ENCODE measurements at places on chromosomes 12 and 14.
A peak's percentile ranks its signal among the peaks of the same experiment; 100 is the strongest.

DNA sequence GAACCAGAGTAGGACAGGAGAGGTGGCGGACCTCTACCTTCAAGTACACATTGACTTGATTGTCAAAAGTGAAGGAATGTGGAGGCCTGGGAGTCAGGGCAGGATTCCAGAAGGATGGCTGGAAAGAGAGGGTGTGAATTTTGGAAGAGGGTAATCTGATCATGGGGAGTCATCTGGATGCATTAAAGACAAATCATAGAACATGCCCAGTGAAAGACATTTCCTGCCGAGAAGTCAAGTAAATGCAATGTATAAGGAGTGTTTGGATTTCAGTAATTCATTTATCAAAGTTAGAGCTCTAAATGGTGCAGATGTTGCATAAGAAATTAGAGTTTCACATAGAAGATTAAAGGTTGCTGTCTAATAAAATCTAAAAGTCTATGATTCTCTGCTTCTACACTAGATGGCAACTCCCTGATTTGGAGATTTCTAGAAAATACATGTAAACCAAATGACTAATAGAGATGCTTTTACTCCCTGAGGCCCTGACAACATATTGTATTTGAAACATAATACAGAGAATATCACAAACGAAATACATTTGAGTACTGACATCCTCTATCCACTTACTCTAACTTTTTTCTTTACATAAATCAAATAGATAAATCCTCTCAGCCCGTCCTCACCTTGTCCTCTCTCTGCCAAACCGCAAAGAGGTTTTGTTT is 91.3 kb downstream of the KCNA5 start:
- no peak for DNase-seq

DNA sequence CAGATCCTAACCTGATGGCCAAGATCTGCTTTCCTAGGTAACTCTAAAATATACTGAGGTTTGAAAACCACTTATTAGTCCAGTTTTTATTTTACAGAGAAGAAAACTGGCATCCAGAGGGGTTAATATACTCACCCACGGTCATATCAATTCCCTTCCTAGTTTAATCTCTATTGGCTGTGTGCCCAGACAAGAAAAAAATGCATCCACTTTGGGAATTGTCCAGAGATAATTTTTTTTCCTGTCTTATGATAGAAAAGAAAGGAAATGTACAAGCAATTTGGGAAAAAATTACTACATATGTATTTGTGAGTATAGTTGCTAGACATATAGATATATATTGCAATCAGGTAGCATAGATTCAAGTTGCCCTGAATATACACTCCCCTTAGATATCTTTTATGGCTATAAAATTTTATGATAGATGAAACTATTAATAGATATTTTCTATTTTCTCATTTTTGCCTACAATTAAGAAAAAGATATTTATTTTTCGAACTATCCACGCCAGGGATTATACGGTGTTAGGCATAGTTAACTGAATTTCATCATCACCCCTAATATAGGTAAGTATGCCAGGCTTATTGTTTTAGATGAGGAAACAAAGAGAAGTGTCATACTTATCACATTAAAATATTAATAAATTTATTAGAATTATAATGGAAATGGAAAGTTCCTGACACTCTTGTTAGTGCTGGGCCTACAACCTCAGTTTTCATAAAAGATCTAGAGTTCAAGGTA is 100.5 kb upstream of the SLC38A2 start:
- DNase-seq = no peak

DNA sequence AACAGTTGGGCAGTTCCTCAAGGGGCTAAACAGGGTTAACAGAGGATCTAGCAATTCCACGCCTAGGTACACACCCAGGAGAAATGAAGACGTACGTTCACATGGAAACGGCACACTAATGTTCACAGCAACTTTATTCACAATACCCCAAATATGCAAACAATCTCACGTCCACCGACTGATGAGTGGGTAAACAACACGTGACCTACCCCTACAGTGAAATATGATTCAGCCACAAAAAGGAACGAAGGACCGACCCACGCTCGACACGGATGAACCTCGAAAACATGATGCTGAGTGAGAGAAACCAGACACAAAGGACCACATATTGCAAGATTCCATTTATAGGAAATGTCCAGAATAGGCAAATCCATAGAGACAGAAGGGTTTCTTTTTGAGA is 112.7 kb downstream of the NCOR2 start:
- DNase-seq = no peak

- no peak for DNase-seq
These were observed 65.6 kb upstream of the DICER1 start for GRCh38 chr14:95222870-95223398.

GRCh38 chr14:67579040-67579439 is 21.0 kb downstream of the PIGH start:
- no peak for DNase-seq

DNA sequence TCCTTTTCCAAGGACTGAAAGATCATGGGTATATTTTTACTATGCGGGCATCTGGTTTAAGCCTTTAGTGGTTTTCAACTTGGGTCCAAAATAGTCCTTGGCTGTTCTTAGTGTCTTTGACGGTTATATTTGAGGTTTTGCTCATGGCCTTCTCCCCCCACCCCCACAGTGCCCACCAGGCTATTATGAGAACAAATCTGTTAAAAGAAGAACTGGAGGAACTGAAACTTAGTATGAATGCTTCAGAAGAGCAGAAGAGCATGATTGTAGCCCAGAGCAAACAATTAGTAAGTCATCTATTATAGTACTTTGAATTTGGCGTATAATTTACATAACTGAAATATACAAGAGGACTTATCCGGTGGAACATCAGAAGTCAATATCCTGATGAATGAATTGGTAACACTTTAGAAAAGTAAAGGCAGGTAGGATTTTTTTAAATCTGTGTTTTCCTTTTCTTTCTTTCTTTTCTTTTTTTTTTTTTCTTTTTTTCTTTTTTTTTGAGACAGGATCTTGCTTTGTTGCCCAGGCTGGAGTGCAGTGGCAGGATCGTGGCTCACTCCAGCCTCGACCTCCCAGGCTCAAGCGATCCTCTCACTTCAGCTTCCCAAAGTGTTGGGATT is 71.8 kb upstream of the BCAT1 start:
- no peak for DNase-seq

DNA sequence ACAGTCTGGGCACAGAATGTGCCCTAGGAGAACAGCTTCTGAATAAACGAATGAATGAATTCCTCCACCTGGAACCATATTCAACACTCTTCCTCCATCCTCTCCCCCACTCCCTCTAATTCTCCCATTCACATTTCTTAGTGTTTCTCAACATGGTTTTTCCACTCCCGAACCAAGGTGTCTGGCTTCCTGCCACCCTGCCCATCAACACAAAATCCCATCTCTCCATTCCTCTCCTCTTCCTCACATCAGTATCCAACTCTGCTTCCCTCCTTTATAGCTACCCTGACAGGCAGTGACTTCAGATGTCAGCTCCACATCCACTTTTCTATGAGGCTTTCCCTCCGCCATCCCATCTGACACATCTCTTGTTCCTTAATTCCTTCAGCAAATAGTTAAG is 2.9 kb downstream of the TNFRSF1A start:
- no peak for DNase-seq

DNA sequence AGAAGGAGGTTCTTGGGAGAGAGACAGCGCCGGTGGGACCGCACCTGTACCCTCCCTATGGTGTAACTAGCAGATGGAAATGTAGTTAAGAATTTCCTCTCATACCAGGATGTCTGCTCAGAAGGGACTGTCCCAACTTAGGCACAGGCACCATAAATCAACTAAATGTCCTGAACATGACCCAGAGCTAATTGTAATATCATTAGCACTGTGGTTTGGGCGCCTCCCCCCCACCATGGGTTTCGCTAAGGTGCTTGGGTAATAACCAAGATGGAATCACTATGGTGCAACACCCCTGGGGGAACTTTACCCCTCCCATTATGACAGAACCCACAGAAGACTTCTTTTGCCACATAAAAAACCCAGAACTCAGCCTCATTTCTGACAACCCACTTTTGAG is 15.9 kb downstream of the ZNF641 start:
- no peak for DNase-seq

DNA sequence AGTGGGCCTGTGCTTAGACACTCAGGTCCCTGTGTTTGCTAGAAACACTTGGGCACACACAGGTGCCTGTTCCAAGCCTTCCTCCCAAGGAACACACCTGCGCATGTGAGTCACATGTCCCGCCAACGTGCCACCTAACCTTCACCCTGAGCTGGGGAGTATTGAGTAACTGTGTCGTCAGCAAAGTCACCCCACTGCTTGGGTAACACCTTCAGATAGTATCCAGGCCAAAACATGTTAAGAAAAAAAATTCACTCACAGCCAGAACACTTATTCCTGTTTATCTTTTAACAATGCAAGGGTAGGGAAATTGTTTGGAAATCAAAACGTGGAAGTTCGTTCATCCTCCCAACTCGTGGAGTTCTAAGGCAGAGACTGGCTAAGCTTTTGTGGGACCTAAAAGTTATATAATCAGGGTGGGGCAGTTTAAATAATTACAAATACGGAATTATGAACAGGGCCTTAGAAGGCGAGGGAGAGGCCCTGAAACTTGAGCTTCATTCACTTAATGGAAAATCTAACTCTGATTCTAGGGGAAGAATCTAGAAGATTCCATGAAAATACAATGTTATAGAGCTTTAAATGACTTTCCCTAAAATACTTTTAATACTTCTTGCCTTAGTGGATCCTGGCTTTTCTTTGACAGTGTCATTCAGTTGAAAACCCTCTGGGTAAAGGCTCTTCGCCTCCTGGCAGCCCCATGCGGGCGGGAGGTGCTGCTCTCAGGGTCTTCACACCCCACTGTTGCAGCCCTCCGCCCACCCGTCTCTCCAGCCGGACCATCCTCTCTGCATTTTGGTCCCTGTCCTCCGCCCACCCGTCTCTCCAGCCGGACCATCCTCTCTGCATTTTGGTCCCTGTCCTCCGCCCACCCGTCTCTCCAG is 30.3 kb upstream of the ADIPOR2 start:
- peak; percentile 71 for DNase-seq

GRCh38 chr12:80539029-80539428 is 95.0 kb downstream of the PTPRQ start:
- DNase-seq = no peak
